ENCODE measurements at places on chromosomes 12 and 14. TPM values are rescaled to one million over a fixed set of nuclear protein-coding genes. Genes with fewer than 3 reads are reported as not detected.

The CYP46A1 gene
- 0.09 TPM for polyA plus RNA-seq

The KRT83 gene
- polyA plus RNA-seq, result not detected

The SPX gene
- 0.66 TPM for polyA plus RNA-seq

The IPO8 gene
- 9.8 TPM for polyA plus RNA-seq

The THAP2 gene
- polyA plus RNA-seq, result 5.2 TPM

The EXOC3L4 gene
- polyA plus RNA-seq, result not detected

The KLHL33 gene
- 1.3 TPM for polyA plus RNA-seq

Measured in psoas muscle (tissue), 8 donors.